ENCODE measurements at places on chromosomes 1 and 21.

- no peak for DNase-seq
These were observed 268.8 kb downstream of the KCTD3 start for GRCh38 chr1:215835951-215836350.

DNA sequence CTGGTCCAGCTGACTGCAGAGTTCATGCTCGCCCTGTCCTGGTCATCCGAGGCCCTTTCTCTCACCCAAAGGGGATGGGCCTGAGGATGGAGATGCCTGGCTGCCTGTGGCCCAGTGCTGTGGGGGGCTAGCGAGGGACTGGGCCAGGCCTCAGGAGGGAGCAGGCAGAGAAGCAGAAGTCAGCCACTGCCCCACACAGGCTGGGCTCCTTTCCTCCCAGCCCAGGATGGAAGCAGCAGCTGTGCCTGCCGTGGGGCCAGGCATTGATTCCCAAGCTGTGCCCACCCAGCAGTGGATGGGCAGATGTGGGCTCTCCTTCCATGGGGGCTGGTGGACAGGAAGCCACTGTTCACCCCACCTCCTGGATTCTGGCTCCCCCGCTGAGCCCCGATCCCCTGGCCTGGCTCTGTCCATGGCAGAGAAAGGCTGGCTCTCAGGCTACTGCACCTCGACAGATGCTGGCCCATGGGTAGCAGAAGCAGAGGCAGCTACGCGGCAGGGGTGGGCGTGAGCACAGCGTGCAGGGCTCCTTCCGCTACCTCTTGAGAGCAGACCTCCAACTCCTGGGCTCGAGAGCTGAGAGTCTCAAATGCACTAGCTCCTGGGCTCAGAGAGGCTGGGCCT is 24.6 kb downstream of the RUNX3 start:
- DNase-seq, result peak; percentile 35

DNA sequence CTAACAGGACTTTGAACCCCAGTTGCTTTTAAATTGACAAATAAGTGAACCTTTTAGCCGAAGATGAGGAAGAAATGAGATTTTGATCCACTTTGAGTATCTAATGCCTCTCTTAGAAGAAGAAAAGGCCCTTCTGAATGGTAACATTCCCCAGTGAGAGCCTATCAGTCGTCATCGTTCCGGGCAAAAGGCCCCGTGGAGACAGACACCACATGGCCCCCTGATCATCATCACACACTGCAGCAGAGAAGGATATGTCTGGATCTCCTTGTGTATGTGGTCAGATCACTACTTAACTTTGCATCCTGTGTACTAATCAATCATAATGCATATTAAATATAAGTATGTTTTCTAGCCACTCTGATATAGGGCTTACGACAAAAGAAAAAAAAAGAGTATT is 87.3 kb upstream of the SMYD2 start:
- DNase-seq, result no peak

DNA sequence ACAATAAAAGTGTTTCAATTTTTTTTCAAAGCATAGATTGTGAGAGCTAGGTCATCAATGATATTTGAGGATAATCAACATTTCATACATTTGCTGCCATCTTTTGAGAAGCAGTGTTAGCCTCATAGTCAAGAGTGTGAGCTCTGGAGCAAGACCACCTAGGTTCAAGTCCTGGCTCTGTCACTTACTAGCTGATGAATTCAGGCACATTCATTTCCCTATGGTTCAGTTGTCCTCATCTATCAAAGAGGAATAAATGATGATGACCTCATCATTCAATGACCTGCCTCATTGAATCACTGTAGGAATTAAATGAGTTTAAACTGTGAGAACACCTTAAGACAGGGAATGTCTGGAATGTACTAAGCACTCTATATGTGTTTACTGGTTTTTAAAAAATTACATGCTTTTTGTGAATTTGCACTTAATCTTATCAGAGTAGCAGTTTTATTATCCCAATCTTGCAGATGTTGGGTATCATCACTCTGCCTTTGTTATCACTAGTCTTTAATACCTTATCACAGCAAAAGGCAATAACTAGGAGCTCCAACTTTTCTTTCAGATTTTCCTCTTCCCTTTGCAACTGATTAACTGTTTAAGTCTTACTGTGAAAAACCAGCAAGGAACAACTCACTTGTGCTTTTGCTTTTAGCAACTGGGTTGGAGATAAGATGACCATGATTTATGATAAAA is 47.4 kb downstream of the SLC30A10 start:
- DNase-seq, result no peak

DNA sequence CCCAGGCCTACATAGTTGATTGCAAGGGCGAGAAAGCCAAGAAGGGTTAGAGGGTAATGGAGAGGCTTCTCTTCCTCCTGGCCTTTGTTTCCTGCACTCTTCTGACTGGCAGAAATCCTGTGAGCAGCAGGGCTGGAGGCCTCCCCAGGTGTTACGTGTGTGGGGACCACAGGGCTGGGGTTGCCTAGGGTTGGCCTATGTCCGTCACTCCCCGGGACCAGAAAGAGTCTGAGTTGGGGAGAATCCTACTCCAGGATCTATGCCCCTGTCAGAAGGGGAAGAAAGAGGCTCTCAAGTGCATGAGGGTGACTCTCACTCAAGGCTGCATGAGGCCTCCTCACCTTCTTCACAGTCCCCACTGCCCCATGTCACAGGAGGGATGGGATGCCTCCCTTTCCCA is 38.5 kb downstream of the IGFN1 start:
- DNase-seq, result no peak

- DNase-seq, result no peak
These were observed 24.6 kb downstream of the B3GALT5 start for GRCh38 chr21:39637197-39637970.

DNA sequence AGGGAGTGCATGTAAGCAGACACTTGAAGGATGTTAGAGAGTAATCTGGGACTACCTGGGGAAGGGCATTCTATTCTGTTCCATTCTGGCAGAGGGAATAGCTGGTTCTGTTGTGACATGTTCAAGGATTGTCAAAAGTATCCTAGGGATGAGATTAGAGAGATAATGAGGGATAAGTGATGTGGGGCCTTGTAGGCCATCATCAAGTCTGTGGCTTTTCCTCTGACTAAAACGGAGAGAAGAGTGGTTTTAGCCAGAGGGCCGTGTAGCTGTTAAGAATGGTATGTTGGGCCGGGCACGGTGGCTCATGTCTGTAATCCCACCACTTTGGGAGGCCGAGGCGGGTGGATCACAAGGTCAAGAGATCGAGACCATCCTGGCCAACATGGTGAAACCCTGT is 23.6 kb downstream of the TGFB2 start:
- no peak for DNase-seq

- no peak for DNase-seq
These were observed 78.6 kb downstream of the COLGALT2 start for GRCh38 chr1:183958958-183959357.

GRCh38 chr1:182143825-182144645 is 82.5 kb upstream of the ZNF648 start:
- peak; percentile 60 for DNase-seq

DNA sequence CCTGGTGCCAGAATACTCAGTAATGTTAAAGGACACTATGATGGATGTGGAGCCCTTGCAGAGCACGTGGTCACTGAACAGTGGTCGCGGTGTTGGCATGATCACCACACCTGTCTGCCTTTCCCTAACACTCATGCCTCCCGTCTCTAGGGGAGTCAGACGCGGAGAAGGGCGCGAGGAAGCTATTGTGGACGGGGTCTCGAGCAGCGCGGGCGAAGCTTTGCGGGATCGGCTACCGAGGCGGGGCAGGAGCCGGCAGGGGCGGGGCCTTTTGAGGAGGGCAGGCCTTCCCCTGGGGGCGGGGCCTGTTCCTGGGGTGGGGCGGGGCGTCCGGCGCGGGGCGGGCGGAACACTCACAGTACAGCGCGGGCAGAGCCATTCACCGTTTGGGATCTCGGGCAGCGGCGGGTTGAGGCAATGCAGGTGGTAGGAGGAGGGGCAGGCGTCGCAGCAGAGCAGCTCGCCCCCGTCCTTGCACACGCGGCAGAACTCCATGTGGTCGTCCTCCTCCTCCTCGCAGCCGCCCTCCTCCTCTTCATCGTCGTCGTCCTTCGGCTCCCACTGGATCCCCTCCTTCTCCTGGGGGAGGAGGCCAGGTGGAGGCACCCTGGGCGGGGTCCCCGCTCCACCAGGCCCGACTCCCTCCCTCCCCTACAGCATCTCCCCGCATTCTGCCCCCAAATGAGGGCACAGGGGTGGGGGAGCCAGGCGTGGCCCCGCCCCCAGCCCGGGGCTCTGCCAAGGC is 31.5 kb downstream of the CHD5 start:
- no peak for DNase-seq

- no peak for DNase-seq
These were observed 405.9 kb downstream of the TTLL7 start for GRCh38 chr1:83593073-83593472.

- DNase-seq, result no peak
These were observed 69.2 kb downstream of the LPGAT1 start for GRCh38 chr1:211761400-211761799.

- no peak for DNase-seq
These were observed 74.8 kb downstream of the NOS1AP start for GRCh38 chr1:162144268-162144667.

DNA sequence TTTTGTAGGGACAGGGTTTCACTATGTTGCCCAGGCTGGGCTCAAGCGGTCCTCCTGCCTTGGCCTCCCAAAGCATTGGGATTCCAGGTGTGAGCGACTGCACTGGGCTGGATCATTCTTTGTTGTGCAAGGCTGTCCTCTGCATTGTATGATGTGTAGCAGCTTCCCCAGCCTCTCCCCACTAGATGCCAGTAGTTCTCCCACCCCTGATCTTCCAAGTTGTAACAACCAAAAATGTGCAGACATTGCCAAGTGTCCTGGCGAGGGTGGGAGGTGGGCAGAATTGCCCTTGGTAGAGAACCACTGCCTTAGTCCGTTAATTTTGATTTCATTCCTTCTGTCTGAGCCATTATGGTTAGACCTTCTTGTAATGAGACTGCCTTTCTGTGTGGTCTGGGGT is 7.2 kb downstream of the GALNT2 start:
- DNase-seq, result no peak

GRCh38 chr1:236516929-236517704 is 6.7 kb upstream of the LGALS8 start:
- DNase-seq, result no peak

DNA sequence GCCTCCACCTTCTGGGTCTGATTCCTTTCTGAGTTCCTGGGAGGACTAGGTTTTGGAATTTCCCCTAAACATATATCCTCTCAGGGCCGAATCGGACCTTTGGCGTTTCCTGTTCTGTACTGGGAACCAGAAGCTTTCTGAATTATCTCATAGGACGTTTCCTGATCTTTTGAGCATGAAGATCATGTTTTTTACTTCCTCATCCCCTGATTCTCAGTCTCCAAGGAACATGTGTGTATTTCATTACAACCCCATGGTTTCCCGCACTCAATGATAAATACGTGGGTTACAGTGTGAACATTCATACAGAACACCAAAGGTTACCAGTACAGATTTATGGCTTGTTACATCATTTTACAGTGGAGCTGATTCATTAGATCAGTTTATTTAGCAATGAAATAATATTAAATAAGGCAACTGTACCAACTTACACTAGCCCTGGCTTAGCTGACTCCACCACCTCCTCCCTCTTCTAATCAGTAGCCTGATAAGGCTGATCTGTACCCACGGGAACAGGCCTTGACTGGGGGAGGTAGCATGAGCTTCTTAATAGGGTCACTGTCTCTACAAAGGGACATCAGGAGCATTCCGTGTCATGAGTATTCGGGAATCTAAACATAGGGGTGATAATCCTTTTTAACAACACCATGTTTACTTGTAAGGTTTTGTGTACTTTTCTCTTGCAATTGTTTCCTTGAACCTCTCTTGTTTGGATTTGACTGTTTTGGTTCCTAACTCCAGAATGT is 57.8 kb upstream of the ERRFI1 start:
- no peak for DNase-seq

- DNase-seq, result no peak
These were observed 1.8 kb upstream of the LIN9 start for GRCh38 chr1:226310637-226311195.

GRCh38 chr21:43717166-43717853 is 1.6 kb upstream of the PDXK start:
- DNase-seq, result no peak

GRCh38 chr1:173893611-173894010 is 23.5 kb downstream of the SERPINC1 start:
- no peak for DNase-seq

GRCh38 chr1:241356519-241357365 is at the start of gene RGS7:
Gene RGS7, minus strand, starts transcription at chr1:241357205.
- DNase-seq, result peak; percentile 24

- DNase-seq, result no peak
These were observed 28.3 kb downstream of the NUP133 start for GRCh38 chr1:229479660-229480399.

GRCh38 chr1:26164036-26164860 is 4.5 kb downstream of the C1orf232 start:
- DNase-seq, result peak; percentile 45

DNA sequence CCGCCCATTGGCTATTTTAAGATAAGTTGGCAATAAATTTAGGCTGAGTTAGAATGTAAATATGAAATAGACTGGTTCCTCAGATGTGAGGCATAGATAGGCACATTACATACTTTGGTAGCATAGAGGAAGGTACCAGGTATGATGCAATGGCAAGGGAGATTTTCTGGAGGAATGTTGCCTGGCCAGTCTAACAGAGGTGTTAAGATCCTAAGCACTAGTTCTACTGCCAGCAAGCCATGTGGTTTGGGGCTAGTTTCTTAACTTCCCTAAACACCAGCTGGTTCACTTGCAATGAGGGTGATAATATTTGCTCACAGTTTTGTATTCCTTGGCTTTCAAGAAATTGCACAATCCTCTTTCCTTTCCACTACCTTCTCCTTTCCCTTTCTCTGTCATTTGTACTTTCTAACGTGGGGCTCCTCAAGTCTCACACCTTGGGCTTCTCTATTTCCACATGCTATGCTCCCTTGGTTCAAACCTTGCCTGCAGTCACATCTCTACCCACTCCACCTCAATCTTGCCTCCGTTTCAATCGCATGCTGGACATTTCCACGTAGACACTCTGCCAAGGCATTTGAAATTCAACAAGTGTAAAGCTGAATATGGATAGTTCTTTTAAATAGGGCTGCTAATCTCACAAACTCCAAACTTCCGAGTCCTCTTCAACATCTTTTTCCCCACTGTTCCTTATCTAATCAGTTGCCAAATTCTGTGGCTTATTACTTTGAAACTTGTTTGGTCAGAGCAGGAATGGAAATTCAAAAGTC is 4.7 kb upstream of the CD55 start:
- DNase-seq, result no peak

GRCh38 chr1:16093611-16094010 is 20.2 kb upstream of the FAM131C start:
- no peak for DNase-seq

DNA sequence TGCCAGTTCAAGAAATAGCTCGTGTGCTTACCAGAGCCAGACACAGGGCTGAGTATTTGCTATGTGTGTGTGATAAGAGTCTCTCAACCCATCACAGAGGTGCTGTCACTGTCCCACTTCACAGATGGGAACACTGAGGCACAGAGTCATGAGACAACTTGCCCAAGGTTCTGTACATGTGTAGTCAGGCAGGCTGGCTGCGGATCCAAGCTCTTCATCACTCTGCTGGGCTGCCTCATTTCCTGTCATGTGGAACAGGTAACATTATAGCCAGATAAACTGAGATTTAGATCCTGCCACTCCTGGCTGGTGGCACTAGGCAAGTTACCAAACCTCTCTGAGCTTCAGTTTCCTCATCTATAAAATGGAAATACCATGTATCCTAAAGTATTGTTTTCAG is 77.8 kb downstream of the ITPKB start:
- no peak for DNase-seq

Measured in right lobe of liver (tissue), 6 donors.